ENCODE measurements at places on chromosomes 13 and 19.

DNA sequence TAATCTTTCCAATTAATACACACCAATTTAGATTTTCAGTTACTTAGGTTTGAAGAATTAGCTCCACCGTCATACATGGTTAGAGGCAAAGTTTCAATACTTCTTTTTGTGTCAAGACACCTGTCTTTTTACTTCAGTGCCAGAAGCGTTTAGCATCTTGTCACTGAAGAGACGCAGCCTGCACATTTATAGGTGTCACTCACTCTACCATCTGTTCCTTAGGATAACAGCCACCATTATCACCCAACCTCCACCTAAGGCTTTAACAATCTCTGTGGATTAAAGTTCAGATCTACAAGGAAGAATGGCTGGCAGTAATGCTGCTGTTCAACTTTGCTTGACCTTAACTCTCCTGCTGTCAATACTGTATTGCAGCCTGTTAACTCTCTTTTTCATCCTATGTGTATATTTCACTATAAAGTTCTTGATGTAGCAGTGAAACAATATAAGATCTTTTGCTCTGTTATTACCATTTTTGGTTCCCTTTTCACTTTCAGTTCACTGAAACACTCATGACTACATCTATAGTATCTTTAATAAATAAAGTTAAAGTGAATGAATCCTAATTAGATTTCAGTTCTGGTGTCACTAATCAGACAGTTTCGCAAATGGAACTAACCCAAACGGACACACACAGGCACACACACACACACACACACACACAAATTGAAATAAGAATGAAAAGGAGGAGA, 435.6 kb downstream of the PCDH9 start:
- DNase-seq, result no peak

DNA sequence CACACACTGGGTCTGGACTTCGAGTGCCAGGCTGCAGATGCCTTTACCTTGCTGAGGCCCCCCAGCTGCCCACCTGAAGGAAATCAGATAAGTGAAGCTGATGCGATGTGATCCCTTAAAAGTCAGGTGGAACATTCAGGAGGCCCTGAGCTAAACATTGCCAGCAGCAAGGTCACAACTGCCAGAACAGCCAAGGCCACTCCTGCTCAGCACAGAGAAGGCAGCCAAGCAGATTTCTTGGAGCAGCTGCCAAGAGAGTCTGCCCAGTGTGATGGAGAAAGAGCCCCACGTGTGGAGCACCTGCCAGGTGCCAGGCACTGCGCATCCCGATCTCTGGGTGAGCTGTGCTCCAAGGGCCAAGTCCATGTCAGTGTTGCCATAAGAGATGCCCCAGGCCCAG, 20.6 kb upstream of the UQCRFS1 start:
- DNase-seq, result no peak

DNA sequence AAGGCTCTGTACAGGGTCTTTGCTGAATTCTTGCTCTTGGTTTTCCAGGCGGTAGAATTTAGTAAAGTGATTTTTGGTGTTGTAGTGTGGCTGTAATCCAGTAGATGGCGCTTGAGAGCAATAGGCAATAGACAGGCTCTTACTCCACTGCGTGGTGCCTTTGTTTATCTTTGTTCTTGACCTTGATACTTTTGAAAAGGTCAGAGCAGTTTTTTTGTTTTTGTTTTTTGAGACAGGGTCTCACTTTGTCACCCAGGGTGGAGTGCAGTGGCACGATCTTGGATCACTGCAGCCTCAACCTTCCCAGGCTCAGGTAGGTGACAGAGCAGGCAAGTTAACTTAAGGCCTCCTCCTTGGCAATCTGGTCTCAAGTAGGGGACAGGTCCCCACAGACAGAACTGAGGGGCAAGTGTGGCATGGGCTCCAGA, 12.2 kb upstream of the LILRA5 start:
- no peak for DNase-seq

GRCh38 chr13:101959016-101959415, 442.8 kb downstream of the FGF14 start:
- no peak for DNase-seq

DNA sequence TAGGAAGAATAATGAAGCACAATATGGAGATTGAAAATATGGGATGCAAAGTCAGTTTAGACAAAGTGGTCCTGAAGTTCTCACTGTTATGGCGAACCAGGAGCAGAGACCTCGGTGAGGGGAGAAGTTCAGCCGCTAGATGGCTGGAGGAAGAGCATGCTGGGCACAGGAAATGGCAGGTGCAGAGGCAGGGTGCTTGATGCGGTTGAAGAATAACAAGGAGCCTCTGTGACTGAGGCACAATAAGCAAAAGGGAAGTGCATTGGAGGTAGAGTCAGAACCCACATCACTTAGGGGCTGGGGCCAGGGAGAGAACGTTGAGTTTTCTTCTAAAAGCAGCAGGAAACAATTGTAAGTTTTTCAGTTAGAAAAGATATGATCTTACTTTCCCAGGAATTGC, 1725.2 kb downstream of the EFNB2 start:
- no peak for DNase-seq

GRCh38 chr19:30303131-30303654, 69.0 kb upstream of the ZNF536 start:
- DNase-seq, result no peak

DNA sequence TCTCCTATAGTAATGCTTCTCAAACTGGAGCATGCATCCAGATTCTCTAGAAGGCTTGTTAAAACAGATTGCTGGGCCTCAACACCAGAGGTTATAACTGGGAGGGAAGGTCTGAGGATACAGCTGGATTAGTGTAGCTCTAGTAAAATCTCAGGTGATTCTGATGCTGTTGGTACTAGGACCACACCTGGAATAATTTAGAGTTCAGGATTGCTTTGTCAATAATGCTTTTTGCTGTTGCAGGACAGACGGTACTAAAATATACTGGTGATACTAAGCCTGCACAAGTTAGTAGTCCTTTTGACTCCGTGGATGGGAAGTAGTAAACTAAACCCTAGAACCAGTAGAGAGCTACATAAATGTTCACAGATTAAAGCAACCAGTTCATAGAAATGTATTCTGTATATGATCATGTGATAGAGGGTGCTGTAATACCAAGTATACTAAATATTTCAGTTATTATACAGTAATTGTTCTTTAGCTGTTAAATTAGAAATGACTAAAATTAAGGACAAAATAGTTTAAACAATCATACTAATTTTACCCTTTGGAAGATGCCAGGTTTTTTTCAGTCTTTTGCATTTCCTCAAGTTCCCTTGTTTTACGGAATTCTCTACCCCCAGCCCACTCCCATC, 258.2 kb upstream of the STARD13 start:
- DNase-seq, result no peak

DNA sequence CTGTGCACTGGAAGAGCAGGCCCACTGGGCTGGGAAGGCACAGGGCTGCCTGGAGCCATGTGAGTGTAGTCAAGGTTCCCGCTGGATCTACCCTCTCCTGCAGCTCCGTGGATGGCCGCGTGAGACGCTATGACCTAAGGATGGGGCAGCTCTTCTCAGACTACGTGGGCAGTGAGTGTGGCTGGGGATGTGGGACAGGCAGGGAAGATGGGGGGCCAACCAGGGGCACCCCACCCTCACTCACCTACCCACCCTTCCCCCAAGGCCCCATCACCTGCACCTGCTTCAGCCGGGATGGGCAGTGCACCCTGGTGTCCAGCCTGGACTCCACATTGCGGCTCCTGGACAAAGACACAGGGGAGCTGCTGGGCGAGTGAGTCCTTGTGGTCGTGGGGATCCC, 6.1 kb downstream of the WDR83 start:
- no peak for DNase-seq

DNA sequence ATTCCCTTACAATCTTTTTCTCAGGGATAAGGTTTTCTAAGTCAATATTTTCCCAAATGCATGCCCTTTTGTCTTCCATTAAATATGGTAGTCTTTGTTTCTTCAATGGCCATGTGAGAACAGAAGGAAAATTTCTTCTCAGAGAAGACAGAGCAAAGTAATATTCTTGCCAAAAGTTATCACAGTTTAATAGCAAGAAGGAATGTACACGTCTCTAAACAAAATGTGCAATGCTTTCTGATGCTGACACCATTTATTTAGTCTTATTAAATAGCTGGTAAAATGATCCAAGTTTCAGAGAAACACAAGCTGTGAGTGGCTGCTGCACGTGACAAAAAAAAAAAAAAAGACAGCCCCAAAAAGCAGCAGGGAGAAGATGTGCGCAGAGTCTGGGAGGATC, 542.5 kb downstream of the GPC6 start:
- no peak for DNase-seq

GRCh38 chr13:70385852-70386251, 277.6 kb upstream of the KLHL1 start:
- DNase-seq, result no peak

DNA sequence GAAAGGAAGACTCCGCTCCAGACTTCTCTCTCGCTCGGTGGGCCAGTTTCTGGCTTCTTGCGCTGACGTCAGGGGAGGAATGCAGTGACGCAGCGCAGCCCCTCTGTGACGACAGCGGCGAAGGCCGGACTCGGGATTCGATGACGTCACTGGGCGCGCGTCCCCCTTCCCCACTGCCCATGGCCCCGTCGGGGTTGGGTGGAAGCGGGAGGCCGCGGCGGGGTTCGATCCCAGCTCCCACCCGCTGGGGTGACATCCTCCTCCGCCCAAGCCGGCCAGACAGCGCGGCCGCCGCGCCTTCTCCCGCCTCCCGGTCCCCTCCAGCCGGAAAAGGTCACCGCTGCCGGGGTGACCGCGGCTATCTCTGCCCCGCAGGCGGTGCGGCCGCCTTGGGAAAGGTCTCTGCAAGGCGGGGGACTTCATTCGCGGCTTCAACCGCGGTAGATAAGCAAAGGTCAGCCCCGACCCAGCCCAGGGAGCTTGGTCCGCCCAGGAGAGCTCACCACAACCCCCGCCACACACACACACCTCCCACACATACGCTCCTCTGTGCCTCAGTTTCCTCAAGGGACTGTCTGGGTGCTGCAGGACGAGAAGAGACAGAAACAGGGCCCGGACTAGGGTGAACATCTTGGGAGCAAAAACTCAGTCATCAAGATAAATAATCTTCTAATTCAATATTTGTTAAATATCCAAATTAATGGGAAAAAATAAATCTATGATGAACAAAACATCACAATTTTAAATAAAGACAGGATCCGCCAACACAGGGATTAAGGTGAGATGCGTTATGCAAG, 844 bp upstream of the RFX1 start:
- no peak for DNase-seq

GRCh38 chr19:29389495-29389894, 136.3 kb upstream of the VSTM2B start:
- no peak for DNase-seq

GRCh38 chr19:34273121-34273520, 18.8 kb downstream of the GARRE1 start:
- no peak for DNase-seq

DNA sequence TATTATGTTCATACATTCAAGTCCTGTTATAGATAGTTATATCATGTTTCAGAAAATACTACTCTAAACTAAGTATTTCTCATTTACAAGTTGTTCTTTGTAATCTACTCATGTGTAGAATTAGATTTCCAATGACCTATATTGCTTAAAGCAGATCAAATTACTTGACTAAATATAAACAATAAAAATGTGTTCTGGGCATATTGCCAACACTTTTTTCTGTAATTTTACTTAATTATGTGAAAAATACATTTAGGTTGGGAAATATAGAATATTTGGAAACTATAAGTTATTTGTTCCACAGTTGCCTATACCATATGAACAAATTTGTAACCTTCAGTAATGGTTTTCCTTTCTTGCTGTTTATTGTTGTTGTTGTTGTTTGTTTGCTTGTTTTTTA, 275.2 kb upstream of the PCDH9 start:
- DNase-seq, result no peak

- no peak for DNase-seq
These were observed 10.6 kb upstream of the TLE2 start for GRCh38 chr19:3039641-3040077.

GRCh38 chr13:109166804-109167203, 537.4 kb downstream of the MYO16 start:
- no peak for DNase-seq

DNA sequence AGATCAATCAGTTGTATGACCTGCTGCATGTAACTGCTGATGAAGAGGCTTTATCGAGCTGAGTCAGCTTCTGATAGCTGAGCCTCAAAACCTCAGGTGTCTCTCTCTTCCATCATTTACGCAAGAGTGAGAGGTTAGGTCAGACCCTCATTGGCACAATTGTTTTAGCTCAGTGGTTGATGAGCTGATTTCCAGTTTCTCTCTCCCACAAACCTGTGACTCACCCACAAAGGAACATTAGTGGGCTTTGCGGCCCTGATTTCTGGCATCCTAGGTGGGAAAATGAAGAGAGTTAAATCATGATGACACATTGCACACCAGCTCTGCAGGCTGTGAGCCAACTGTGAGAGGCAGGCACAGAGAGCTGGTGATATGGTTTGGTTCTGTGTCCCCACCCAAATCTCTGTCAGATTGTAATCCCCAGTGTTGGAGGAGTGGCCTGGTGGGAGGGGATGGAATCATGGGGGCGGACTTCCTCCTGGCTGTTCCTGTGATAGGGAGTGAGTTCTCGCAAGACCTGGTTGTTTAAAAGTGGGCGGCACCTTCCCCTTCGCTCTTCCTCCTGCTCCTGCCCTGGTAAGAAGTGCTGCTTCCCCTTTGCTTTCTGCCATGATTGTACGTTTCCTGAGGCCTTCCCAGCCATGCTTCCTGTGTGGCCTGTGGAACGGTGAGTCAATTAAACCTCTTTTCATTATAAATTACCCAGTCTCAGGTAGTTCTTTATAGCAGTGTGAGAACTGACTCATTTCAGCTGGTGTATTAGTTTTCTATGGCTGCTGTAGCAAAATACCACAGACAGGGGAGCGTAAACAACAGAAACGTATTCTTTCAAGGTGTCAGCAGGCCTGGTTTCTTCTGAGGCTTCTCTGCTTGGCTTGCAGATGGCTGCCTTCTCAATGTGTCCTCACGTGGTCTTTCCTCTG, 33.5 kb upstream of the TMTC4 start:
- DNase-seq, result no peak

DNA sequence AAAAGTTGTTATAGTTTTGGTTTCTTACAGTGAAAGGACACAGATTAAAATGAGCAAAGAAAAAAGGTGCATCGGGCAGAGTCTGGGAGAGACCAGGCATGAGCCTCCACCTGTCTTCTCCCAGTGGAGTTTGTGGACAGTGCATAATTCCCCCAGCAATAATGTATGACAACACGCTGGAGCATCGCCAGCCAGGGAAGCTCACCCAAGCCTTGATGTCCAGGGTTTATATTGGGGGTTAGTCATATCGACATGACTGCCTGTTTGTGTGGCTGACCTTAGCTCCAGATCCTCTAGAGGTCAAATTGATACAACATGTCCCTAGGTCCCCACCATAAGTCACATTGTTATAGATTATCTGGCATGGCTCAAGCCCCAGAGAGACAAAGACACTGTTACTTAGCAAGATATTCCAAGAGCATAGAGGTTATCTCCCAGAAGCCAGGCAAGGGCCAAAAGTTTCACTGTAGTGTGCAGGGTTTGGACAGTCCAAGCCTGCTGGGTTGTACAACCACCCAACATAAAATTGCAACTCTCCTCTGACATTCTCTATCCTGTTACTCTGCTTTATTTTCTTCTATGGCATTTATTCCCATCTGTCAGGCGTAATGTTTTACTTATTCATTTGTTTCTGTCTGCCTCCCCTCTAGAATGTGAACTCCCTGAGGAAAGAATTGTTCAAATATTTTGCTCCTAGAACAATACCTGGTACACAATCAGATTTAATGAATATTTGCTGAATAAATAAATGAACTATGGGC, 5.6 kb upstream of the KLK13 start:
- no peak for DNase-seq

All from sigmoid colon (tissue), 7 donors.